Natural killer cell treated with Interleukin-12 subunit alpha and Interleukin-12 subunit beta and Interleukin-15 and Interleukin-18, amount 100 ng/mL, for 72 hours (primary cell): ENCODE measurements at places on chromosomes 3 and 15. TPM values are rescaled to one million over a fixed set of nuclear protein-coding genes. Genes with fewer than 3 reads are reported as not detected.

CSPG5 gene
- 0.95 TPM for total RNA-seq

DNA sequence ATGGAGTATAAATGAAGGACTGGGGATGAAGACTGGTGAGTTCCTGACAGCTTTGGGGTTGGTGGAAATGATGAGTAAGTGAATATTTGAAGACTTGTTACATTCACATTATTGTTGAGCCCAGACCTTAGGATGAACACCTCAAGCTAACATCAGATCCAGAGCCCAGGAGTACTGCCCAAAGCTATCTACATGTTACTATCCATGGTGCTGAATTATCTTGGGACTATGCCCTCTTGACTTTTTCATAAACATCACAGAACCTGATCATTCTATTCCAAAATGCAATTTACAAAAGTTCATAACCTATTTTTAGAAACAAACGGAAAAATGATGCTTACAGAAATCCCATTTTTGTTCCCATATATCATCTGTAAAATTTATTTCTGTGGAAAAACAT lies 613.3 kb downstream of the TUSC7 start:
- no peak for DNase-seq

- no peak for DNase-seq
Measured at GRCh38 chr15:62360332-62361097, 195.4 kb upstream of the C2CD4B start.

DNA sequence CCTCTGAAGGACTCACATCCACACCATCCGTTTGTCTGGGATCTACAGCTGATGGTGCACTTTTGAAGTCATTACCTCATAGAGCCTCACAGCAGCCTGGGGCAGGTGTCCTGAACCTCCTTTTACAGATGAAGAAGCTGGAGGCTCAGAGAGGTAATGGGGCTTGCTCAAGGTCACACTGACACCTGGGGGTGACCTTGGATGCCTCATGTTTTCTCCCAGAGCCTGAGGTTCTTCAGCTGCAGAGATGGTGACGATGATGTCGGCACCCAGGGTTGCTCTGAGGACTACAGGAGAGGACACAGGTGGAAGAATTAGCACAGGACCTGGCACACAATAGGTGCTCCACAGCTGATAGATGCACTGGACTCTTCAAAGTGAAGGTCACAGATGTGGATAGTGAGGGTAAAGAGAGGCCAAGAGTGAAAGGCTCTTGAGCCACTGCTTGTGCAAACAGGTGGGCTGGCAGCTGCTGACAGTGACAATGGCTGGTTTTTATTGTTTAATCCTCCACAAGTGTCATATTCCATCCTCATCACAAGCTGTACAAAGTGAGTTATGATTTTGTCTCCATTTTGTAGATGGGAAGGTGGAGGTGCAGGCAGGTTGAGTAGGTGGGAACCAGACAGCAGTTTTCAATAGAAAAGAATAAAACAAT lies 17.4 kb upstream of the ATP2B2 start:
- DNase-seq: peak; percentile 15

DNA sequence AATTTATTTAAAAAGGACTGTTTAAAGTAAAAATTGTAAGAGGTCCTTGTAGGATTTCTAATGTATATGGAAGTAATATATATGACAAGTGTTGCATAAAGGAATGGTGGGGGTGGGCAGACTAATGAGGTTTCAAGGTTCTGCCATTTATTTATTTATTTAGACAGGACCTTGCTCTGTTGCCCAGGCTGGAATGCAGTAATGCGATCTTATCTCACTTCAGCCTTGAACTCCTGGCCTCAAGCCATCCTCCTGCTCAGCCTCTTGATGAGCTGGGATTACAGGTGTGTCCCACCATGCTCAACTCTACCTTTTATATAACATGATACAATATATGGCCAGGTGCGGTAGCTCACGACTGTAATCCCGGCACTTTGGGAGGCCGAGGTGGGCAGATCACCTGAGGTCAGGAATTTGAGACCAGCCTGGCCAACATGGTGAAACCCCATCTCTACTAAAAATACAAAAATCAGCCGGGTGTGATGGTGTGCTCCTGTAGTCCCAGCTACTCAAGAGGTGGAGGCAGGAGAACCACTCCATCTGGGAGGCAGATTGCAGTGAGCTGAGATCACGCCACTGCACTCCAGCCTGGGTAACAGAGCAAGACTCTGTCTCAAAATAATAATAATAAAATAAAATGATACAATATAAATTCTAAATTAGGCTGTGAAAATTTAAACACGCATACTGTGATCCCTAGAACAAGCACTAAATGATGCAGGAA lies 33.8 kb upstream of the IGF2BP2 start:
- no peak for DNase-seq

GRCh38 chr15:40909662-40910630 lies 15.7 kb downstream of the VPS18 start:
- no peak for DNase-seq

GRCh38 chr3:30713885-30714503 lies 107.6 kb downstream of the TGFBR2 start:
- DNase-seq: no peak

NR2E3 gene
- not detected for total RNA-seq

DNA sequence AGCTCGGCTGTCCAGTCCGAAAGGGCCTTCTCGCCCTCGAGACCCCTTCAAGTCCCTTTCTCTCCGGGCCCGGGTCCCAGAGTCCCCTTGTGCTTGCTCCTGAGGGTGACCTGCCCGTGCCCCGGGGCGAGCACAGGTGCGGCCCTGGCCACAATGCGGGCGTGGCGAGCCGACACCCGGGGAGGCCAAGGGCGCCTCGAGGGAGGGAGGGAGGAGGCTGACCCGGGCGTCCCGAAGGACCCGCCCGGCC lies 810 bp upstream of the MEF2A start:
- no peak for DNase-seq

GRCh38 chr3:107689355-107689754 lies 166.6 kb downstream of the BBX start:
- DNase-seq: no peak

GPR149 gene
- total RNA-seq: not detected

DNA sequence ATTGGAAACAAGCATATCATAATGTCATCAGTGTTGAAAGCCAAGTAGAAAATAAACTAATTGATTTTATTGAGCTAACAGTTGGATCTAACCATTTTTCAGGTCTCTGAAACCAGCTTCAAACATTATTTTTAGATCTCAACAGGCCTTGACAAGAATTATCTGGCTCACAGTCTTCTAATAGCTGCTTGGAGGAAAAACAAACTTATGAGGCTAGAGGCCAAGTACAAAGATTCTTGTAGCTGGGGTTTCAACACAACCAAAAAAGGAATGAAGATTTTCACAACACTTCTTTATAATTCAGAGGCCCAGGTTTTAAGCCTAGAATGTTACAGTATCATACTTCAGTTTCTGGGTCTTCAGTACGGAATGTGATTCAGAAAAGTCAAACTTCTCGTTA lies 3.7 kb downstream of the SETMAR start:
- no peak for DNase-seq

- no peak for DNase-seq
Measured at GRCh38 chr3:195072916-195073564, 197.9 kb downstream of the XXYLT1 start.

PLA2G4B gene
- total RNA-seq: 13.4 TPM

- no peak for DNase-seq
Measured at GRCh38 chr3:125147491-125147820, 65.1 kb downstream of the SLC12A8 start.

- DNase-seq: no peak
Measured at GRCh38 chr3:155944081-155944480, 73.6 kb downstream of the GMPS start.

- no peak for DNase-seq
Measured at GRCh38 chr15:35000511-35000910, 12.4 kb upstream of the ZNF770 start.

DNA sequence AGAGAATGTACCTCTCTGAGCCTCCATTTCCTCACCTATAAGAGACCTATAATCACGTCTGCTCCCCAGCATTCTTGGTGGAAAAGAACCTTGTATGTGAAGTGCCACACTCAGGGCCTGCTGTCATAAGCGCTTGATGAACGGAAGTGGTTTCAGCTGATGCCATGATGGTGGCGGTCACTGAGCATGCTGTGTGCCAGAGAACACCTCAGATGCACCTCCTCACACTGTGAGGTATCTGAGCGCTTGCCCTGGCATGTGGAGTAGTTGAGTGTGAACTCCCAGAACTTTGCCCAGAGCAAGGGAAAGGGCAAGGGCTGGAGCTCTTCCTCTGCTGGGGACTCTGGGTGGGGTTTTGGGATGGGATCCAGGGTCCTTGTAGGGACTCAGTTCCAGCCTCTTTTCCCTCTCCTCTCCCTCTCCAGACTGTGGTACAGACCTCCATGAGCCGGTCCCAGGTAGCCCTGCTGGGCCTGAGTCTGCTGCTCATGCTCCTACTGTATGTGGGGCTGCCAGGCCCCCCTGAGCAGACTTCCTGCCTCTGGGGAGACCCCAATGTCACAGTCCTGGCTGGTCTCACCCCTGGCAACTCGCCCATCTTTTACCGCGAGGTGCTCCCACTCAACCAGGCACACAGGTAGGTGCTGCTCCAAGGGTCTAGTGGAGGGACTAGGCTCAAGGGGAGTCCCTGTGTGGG lies 2.7 kb downstream of the ABHD14A start:
- DNase-seq: no peak

- DNase-seq: no peak
Measured at GRCh38 chr3:12750223-12750622, 8.8 kb downstream of the TMEM40 start.

PIERCE2 gene
- not detected for total RNA-seq

DNA sequence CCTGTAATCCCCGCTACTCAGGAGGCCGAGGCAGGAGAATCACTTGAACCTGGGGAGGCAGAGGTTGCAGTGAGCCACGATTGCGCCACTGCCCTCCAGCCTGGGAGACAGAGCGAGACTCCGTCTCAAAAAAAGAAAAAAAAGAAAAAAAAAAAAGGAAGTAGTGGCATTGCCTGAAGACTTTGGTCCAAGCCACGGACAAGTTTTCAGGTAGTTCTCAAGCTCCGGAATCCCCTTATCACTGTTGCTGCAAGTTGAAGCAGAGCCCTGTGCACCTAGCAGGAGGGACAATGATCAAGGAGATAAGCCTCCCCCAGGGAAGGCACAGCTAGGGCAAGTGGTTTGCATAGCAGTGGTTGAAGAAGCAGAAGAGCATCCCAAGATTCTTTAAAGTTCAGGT lies 97.6 kb downstream of the MEX3B start:
- DNase-seq: no peak

GRCh38 chr3:18302517-18302916 lies 122.6 kb downstream of the SATB1 start:
- DNase-seq: no peak

DNA sequence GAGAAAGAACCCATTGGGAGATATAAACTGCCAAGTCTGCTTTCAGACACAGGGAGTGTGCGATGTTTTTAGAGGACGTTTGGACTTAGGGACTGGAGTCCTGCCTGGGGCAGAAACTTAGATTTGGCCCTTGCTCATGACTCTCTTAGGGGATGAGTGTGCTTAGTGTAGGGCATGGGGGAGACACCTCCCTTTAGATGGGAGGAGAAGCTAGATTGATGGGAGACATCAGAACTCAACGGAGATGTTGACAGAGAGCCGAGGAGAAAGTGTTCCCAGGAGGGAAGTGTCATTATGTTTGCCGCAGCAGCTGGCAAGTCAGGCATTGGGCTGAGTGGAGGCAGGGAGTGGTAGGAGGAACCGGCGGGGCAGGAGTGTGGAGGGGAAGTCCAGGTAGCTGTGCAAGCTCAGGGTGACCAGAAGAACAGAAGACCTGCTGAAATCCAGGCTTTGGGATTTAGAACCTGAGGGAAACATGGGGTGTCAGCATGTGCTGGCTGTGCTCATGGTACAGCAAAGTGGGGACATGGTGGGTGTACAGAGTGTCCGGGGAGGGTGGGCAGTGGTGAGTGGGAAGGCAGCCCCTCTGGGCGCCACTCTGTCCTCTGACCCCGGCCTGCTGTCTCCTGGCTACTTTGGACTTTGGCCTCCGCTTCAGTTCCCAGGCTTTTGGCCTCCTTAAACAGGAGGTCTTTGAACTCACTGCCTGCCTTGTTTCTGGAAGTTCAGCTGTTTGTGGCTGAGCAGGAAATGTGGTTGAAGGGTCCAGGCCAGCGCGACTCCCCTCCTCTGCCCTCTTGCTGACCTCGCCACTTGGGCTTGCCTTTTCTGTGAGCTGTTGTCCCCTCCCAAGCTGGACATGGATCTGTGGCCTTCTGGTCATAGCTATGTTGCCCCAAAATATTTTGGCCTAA lies 324.0 kb upstream of the LRRFIP2 start:
- no peak for DNase-seq

- DNase-seq: no peak
Measured at GRCh38 chr15:67900621-67901147, 60.8 kb upstream of the RNU6-1 start.

SEC61A1 gene
- total RNA-seq: 291 TPM

SERINC4 gene
- 0.50 TPM for total RNA-seq

DNA sequence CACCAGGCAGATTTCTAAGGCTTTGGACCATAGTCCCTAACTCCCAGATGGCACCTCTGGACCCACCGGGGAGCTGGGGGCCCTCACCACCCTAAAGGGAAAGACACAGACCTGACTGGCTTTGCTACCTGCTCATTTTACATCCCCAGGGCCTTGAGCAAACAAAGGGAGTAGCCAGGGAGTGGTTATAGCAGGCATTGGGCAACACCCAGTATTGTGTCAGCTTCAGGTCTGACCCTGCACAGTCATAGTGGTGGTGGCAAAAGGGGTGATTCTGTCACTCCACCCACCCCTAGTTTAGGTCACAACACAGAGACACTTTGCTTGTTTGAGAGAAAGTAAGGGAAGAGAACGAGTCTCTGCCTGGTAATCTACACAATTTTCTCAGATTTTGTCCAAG lies 352.5 kb downstream of the DIPK2A start:
- DNase-seq: no peak

BLM gene
- total RNA-seq: 49.6 TPM

DNA sequence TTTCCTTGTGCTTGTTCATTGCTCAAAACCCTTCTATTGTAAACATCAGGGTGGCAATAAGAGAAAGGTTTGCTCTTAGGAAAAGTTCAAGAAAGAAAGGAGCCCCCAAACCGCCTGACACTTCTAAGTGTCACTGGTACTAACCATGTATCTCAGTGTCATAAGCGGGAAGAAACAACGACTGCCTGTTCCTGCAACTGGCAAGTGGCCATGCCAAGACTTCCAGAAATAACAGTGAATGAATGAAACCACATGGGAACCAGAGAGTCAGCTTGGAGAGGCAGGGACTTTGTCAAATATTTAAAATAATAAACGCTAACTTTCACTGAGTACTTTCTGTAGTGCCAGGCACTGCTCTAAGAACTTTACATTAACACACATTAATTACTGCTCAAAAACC lies 1.1 kb downstream of the PLSCR2 start:
- no peak for DNase-seq

GRCh38 chr15:52224211-52224610 lies 33.0 kb upstream of the GNB5 start:
- no peak for DNase-seq

- no peak for DNase-seq
Measured at GRCh38 chr3:32500880-32501782, 1.5 kb downstream of the CMTM6 start.

DNA sequence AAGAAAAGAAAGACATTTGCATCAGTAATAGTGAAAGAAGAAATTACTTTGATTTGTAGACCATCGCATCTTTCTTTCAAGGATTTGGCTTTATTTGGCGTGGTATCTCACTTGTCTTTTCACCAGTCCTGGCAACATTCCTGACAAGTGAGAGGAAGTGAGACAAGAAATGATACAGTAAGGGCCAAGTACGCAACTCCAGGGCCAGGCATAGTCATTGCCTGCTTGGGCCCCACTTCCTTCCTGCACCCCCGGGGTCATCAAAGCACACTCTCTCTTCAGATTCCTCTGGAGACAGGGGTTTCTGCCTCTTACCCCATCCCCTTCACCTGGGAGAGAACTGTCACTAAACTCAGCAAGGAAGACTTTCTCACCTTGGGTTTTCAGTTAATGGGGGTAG lies 55.1 kb downstream of the CD47 start:
- DNase-seq: no peak

- no peak for DNase-seq
Measured at GRCh38 chr3:133112666-133113065, 74.5 kb downstream of the TMEM108 start.
